ENCODE measurements at places on chromosomes 5 and 9.

DNA sequence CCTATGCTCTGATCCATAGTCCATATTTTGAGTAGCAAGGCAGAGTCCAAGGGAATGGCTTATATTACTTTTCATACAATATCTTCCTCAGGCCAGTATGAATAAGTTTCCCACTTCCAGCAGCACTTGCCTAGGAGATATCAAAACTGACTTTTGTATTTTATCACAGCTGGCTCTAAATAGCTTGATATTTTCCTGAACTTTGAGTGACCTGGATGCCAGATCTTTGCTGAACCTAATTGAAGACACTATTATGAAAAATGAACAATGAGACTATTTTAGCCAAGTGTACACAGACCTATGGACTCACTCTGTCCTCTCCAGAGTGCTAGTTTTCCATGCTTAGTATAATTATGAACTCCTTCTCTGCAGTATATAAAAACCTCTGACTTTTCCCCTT lies 475.6 kb upstream of the PTGER4 start:
- DNase-seq, result no peak

GRCh38 chr5:149724130-149724840 lies 5.8 kb upstream of the PPARGC1B start:
- no peak for DNase-seq

- no peak for DNase-seq
Observed at GRCh38 chr9:77802064-77802463, 153.9 kb upstream of the GNA14 start.

- no peak for DNase-seq
Observed at GRCh38 chr5:95686651-95687050, 3.9 kb upstream of the SPATA9 start.

GRCh38 chr5:122723606-122724352 lies 51.1 kb upstream of the SNX2 start:
- no peak for DNase-seq

DNA sequence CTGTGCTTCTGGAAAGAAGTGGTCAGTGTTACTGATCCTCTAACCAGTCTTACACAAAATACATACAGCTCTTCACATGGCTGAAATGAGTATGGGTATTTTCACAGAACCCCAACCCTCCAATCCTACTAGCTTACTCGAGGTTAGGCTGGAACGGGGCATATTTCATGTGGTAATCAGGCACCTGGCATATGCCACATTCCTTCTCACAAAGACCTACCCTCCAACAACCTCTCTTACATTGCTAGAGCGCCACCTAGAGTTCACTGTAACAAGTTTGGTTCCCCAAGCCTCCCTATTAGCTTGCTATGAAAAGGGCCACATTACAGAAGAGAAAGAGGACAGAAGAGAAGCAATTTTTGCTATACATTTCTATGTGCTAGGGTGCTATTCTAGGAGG lies 597.3 kb downstream of the PRELID2 start:
- peak; percentile 34 for DNase-seq

DNA sequence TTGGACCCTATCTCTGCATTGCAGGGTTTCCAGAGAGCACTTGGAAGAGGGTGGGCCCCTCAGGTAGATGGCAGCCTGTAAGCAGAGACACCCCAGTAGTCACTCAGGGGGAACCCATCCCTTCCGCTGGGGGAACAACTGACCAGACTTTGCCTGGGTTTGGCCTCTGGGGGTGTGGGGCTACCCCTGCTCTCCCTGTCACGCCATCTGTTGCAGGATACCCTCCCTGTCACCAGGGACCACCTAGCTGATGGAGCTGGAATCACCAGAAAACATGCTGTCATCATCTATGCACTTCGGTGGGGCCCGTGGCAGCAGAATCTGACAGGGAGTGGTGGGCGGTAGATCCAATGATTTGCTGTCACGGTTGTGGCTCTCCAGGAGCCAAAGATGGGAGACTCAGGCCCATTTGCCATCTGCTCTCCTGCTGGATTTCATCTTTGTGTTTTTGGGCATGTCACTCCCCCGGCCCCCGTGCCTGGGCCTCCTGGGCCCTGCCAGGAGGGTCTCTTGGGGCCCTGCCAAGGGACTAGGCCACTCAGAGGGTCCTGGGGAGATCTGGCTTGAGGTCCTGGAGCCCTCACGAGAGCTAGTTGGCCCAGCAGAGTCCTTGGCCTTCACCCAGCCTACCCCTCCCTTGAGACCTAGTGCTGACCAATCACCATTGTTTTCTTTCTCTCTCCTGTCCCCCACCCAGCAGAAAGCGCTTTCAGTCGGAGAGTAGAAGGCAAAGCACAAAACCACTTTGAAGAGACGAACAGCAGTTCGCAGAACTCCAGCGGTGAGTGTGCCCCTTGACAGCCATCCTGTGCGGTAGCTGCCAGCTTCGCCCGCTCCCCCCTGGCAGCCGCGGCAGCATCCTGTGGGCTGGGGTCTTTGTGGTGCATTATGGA lies 45.9 kb downstream of the AMBP start:
- no peak for DNase-seq

- DNase-seq, result no peak
Observed at GRCh38 chr5:79122973-79123372, 11.4 kb downstream of the BHMT start.

- peak; percentile 55 for DNase-seq
Observed at GRCh38 chr5:73448463-73449136, at the start of gene FOXD1. Gene FOXD1, minus strand, starts transcription at chr5:73448777. Its CDS starts 415 bp downstream, at chr5:73448362.

DNA sequence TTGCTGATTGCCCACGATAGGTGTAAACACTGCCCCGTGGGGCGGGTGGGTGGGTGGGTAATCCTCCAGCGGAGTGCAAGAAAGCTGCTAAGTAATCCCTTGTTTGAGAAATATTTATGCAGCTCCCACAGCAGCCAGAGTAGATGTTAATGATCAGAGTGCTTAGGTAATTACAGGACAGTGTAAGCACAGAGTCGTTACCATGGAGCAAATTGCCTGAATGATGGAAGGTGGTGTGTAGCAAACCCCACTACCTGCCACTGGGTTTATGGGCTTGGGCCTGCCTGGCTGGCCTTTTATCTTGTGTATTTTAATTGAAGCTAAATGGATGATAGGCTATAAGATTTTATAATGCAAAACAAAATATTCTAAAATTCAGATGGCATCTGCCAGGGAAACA lies 110.0 kb downstream of the COL5A1 start:
- DNase-seq, result no peak

DNA sequence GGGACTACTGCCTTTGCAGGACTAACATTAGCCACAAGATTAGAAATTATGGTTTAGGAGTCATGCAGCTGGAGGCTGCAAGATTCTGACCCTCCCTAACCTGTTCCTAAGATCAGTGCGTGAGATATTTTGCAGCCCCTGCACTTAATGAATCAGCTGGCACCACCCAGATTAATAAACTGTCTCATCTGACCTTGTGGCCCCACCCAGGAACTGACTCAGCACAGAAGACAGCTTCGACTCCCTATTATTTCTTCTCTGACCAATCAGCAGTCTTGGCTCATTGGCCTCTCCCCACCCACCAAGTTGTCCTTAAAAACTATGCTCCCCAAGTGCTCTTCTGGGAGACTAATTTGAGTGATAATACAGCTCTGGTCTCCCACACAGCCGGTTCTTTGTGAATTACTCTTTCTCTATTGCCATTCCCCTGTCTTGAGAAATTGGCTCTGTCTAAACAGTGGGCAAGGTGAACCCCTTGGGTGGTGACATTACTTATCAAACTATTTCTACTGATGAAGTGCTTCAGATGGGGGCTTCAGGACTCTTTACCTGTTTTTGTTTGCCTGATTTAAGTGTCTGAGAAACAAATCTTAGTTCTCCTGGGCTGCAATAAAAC lies 17.0 kb downstream of the CTSL start:
- no peak for DNase-seq

DNA sequence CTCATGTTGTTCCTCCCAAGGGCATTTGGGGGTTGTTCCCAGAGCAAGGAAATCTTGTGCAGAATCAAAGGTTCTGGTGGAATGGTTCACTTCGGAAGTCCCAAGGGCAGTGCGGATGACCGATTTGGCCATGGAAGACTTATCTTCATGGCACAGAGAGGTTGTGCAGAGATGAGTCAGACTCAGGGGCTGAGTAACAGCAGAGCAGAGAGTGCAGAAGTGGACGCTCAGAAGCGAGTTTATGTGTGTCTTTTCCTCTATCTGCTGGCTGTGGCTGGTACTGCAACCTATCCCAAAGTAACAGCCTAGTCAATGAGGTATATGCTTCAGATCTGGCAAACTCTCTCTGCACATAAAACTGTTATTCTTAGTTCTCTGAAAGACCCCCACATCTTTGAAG lies 118.1 kb downstream of the DPYSL3 start:
- no peak for DNase-seq

DNA sequence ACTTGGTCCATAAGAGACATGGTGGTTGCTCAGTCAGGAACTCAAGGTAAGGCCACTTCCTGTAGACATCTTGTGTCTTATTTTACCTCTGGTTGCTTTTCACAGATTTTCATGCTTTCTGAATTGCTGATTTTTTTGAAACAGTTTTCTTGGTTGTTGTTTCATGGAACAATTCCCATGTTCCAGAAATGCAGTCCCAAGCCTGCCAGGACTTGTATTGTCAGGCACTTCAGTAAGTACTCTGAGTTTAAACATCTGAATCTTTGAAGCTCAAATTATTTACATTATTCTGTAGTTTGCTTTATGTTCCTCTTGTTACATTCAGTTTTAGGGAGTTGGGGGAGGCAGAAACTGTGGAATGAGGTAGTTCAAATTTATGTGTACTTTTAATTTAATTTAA lies 290.2 kb downstream of the DMRT2 start:
- DNase-seq, result no peak

GRCh38 chr5:114237766-114238165 lies 124.1 kb upstream of the KCNN2 start:
- DNase-seq, result no peak

DNA sequence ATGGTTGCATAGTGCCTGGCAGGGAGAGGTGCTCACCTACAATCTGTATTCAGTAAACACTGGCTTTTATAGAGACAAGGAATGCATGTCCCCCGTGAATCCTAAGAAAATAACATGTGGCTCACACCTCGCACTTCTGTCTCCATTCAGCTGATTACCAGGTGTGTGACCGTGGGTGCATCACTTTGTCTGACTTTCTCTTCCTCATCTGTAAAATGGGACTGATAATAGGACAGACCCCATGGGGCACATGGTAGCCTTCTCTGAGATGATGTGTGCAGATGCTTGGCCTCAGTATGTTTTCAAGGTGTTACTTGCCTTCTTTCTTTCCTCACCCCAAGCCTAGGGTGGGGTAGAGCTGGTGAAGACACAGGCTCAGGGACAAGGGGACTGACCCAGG lies 6.3 kb downstream of the CXXC5 start:
- no peak for DNase-seq

DNA sequence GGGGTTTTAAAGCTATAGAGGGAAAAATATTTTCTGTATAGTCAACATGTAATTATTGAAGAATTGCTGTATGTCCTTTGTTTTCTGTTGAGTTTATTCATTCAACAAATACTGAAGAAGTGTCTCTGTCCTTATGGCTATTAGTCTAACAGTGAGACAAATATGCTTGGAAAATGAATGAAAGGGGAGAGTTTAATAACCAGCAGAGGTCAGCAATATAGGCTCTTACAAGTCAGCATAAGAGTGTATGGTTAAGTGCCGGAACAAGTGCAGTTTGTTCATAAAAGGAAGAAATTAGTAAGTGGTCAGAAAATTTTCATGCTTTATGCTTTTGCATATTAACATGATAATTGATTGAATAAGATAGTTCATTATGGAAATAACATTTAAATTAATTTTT lies 3.6 kb downstream of the SCAMP1 start:
- no peak for DNase-seq

- no peak for DNase-seq
Observed at GRCh38 chr9:91841591-91841990, 108.4 kb downstream of the ROR2 start.

- no peak for DNase-seq
Observed at GRCh38 chr5:158485604-158486081, 614.1 kb downstream of the EBF1 start.

DNA sequence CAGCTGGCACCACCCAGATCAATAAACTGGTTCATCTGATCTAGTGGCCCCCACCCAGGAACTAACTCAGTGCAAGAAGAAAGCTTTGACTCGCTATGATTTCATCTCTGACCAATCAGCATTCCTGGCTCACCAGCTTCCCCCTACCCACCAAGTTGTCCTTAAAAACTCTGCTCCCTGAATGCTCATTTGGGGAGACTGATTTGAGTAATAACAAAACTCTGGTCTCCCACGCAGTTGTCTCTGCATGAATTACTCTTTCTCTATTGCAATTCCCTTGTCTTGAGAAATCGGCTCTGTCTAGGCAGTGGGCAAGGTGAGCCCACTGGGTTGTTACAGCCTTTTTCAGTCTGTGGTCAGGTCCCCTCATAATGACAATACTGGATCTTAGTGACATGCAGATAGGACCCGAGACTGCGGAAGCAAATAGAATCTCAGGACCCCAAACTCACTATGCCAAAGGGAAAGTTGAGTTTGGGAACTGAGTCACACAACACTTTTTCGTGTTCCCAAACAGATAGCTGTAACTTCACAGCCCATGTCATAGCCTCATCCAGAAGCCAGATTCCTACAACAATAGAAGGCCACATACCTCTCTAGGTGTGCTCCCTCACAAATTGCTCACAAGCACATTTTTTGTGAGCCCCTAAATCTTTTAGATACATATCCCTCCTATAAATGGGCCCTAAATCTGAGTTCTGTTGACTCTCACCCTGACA lies 175.2 kb upstream of the RAI14 start:
- no peak for DNase-seq

DNA sequence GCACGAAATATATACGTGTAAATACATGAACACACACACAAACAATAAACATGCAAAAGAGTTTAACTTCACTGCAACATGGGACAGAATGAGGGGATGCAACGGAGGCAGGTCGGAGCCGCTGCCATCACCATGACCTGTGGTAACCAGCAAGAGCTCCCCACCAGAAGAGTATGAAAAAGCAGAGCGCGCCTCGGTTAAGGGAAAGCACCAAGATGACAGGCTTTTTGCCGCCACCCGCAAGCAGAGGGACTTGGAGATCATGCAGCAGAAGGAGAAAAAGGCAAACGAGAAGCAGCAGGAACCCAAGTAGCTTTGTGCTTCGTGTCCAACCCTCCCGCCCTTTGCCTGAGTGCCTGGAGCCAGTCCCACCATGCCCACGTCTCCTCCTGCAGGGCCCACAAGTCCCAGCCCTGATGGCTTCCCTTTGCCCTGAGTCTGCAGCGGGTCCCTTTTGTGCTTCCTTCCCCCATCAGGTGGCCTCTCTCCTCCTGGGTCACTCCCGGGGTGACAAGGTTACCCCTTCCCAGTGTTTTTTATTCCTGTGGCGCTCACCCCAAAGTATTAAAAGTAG lies 13.8 kb downstream of the WHRN start:
- DNase-seq, result no peak

DNA sequence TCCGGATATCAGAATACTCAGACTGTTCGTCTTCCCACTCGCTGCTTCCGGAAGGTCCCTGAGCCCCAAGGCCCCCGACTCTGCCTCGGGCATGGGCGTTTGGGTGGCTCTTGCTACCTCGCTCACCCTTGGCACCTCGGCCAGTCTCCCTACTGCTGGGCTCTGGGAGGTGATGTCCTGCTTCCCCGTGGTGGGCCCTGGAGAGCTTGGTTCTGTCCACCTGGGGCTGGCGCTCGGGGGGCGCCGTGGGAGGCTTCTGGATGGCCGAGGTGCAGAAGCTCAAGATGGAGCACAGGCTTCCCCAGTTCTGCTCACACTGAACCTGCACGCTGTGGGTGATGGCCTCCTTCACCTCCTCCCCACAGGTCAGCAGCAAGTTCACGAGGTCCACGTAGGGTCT lies 10.4 kb downstream of the STC2 start:
- DNase-seq, result no peak

Measured in progenitor cell of endocrine pancreas (in vitro differentiated cells).